T-helper 2 cell treated with Interferon-gamma antibody and Interleukin-4, amounts not matched to agents 5 μg/mL and 100 μg/mL, for 36 hours (primary cell): ENCODE measurements at places on chromosomes 1 and 21.
A peak's percentile ranks its signal among the peaks of the same experiment; 100 is the strongest.

DNA sequence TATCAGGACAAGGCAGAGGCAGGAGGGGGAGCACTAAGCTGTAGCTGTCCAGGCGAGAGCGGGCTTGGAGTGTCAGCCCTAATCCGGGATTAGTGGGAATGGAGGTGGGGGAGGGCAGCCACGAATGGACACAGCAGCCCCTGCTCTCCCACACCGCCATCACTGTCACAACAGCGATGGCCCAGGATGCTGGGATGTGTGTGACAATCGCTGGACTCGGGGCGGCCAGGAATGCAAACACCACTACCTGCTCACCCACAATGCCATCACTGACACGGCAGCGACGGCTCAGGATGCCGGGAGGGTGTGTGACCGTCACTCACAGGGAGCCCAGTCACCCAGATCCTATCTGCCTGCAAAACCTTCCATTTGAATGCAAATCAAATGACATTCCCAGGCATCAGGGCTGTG is 2.9 kb downstream of the C2CD2 start:
- peaks cover 5% of the 10 kb centered on the region for H3K4me1 ChIP-seq
- no peak overlapping the region for H3K27ac ChIP-seq
- no peaks in the 10 kb centered on the region for H3K36me3 ChIP-seq
- no peak for DNase-seq
- H3K4me3 ChIP-seq, result no peak overlapping the region

DNA sequence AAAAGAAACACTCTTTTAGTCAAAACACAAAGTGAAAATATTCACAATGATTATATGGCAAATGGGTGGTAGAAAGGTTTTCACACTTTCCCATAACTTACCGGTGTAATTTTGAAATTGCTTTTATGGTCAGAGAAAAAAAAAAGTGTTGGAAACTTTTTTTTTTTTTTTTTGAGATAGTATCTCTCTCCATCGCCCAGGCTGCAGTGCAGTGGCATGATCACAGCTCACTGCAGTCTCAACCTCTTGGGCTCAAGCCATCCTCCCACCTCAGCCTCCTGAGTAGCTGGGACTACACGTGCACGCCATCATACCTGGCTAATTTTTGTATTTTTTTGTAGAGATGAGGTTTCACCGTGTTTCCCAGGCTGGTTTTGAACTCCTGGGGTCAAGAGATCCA is 3.3 kb downstream of the IFNGR2 start:
- no peak for DNase-seq
- H3K4me3 ChIP-seq, result no peak overlapping the region
- H3K27me3 ChIP-seq, result peaks cover 4% of the 10 kb centered on the region
- no peak overlapping the region for H3K27ac ChIP-seq
- H3K36me3 ChIP-seq, result peaks cover 6% of the 10 kb centered on the region

DNA sequence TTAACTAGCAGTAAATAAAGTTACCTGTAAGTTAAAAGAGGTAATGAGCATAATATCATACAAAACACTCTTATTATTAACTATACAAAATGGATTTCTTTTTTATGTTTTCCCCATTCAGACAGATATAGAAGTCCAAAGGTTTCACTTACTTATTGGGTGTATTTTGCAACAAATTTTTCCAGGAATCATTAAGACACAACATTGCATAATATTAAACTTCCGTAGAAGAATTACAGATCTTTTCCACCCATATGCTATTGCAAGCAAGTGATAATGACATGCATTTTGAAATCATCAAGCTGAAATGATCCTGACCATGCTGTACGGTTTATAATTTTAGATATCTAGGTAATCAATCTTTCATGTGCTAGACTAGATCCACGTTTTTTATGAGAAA is 957.0 kb downstream of the NCAM2 start:
- no peak for DNase-seq
- H3K27ac ChIP-seq, result no peak overlapping the region
- H3K36me3 ChIP-seq, result no peaks in the 10 kb centered on the region
- no peaks in the 10 kb centered on the region for H3K27me3 ChIP-seq

DNA sequence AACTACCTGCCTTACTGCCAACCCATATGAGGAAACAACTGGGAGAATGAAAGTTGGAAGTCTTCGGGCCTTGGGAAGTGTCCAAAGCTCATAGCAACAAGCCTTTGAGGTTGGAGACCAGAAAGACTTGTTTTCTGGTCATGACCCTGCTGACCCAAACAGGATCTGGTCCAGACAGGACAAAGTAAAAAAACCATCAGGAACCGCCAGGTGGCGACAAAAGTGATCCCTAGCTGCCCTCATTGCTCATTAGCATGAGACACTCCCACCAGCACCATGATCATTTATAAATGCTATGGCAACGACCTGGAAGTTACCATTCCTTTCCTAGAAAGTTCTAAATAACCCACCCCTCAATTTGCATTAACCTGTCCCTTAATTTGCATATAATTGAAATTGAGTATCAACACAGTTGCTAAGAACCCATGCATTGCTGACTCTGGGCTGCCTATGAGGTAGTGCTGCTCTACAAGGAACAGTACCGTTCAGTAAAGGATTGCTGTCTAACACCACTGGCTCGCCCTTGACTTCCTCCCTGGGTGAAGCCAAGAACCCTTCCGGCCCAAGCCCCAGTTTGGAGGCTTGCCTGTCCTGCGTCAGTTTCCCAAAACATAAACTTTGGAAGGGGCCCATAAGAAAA is 89.0 kb downstream of the URB2 start:
- no peak overlapping the region for H3K4me3 ChIP-seq
- no peaks in the 10 kb centered on the region for H3K4me1 ChIP-seq
- no peak overlapping the region for H3K27ac ChIP-seq

DNA sequence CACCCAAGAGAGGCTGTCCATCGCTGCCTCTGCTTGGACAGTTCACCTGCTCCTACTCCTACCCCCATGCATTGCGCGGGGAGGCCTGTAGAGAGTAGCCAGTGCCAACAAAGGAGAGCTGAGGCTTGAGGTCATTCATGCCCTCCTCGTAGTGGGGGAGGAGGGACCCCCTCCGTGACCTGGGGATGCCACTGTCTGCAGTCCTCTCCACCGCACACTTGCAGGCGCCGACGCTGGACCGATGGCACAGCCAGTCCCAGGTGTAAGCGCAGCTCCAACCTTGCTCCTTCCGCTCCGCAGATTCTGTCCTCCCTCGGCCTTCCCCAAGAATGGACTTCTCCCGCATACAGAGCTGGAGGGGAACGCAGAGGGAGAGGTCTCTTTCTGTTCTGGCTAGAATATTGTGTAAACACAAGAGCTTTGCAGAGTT is 672 bp upstream of the PHLDA3 start:
- H3K36me3 ChIP-seq, result peaks cover 17% of the 10 kb centered on the region
- peaks cover 13% of the 10 kb centered on the region for H3K4me1 ChIP-seq
- H3K27me3 ChIP-seq, result peaks cover 40% of the 10 kb centered on the region
- no peak for DNase-seq
- H3K27ac ChIP-seq, result no peak overlapping the region
- peak overlapping the region; percentile 75 for H3K4me3 ChIP-seq

DNA sequence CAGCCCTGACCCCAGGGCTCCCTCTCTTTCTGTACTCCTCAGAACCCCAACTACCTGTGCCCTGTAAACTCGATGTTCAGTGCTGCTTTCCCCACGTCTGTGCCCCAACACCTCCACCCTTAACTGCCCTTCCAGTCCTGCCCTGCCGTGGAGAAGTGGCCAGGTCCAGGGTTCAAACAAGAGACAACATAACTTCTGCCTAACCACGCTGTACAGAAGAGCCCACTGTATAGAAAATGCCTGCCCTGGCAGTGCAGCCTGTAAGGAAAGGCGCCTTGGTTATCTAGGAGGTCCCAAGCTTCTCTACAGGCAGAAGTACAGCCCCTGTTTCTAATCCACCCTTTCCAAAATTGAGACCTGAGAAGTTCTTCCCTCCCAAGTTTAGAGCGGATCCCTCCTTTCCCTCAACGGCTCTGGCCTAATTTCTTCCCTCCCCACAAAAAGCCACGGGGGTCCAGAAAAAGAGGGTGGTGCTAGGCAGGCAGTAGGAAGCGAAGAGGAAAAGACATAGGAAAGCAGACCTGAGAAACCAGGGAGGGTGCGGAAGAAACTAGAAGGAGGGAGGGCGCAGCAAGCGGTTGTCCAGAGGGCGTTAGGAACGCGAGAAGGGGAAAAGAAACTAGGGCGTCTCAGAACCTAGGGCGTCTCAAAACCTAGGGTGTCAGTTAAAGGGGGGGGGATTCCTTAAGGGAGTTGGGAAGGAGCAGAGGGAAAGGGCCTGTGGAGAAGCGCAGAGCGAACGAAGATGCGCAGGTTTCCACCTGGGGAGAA is 3.2 kb downstream of the DMRTA2 start:
- H3K4me1 ChIP-seq, result peaks cover 24% of the 10 kb centered on the region
- no peak for DNase-seq
- H3K36me3 ChIP-seq, result peaks cover 9% of the 10 kb centered on the region
- peak overlapping the region; percentile 43 for H3K4me3 ChIP-seq

- no peak for DNase-seq
- H3K4me3 ChIP-seq, result no peak overlapping the region
- peaks cover 9% of the 10 kb centered on the region for H3K4me1 ChIP-seq
- H3K36me3 ChIP-seq, result peaks cover 3% of the 10 kb centered on the region
These were observed 35.5 kb downstream of the PLA2G4A start for GRCh38 chr1:186864296-186864695.
